ENCODE measurements at places on chromosomes 6 and 20.

GRCh38 chr6:47391675-47392074, 82.0 kb upstream of the TNFRSF21 start:
- DNase-seq = no peak

DNA sequence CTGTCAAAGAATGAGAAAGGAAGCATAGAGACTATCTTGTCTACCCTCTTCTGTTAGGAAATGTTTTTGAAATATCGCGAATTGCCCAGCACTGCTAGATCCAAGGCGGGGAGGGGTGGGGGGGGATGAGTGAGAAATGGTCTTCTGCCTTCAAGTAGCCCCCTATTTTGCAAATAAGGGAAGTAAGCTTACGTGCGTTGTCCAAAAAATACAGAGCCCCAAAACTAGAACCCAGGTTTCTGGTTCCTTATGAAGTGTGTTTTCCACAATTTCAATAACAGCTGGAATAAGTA, 923 bp upstream of the ILRUN start:
- no peak for DNase-seq

DNA sequence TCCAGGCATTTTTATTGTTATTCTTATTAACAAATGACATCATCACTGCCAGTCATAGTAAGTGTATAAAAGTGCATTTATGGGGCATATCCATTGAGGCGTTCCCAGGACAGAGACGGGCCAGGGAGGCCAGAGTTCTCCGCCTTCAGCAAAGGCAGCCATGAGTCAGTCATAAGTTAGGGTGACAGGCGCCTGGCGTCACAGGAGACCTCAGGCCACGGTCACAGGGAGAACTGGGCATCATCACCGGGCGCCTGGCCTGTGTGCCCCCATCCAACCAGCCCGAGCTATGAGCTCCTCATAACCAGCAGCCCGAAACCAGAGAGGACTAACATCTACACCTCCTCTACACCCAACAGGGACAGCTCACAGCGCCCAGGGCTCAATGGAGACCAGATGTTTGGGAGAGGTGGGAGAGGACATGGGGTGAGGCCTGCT, 259.2 kb downstream of the DLL1 start:
- DNase-seq = no peak

DNA sequence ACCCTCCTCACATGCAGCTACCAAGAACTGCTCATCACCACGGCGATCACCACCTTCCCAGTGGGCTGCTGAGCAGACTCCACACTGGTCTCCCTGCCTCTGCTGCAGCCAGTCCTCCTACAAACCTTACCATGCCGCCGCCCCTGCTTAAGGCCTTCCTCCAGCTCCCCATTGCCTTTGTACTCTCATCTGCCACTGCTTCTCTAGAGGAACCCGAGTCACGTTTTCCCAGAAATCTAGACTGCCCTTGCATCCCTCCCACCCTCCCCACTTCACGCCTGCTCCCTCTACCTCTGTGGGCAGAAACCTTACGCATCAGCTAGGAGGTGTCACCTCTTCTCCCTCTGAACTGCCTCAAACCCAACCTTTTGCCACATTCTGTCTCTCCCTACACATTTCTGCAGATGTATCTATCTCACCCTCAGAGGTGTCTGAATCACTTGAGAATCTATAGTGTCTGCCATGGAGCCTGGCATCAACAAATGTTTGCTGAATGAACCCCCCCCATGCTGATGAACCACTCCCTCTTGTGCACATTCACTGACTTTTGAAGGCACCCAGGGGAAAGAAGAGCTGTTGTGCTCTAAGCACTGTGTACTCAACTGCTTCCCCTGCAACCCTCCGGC, 4.3 kb downstream of the E2F1 start:
- DNase-seq = no peak

GRCh38 chr6:3176562-3177355, 19.4 kb upstream of the TUBB2A start:
- DNase-seq = peak; percentile 76

- DNase-seq = no peak
Measured at GRCh38 chr20:50692552-50692933, 1.2 kb upstream of the RIPOR3 start.

- peak; percentile 97 for DNase-seq
Measured at GRCh38 chr20:5657190-5657875, 92.9 kb upstream of the SHLD1 start.

DNA sequence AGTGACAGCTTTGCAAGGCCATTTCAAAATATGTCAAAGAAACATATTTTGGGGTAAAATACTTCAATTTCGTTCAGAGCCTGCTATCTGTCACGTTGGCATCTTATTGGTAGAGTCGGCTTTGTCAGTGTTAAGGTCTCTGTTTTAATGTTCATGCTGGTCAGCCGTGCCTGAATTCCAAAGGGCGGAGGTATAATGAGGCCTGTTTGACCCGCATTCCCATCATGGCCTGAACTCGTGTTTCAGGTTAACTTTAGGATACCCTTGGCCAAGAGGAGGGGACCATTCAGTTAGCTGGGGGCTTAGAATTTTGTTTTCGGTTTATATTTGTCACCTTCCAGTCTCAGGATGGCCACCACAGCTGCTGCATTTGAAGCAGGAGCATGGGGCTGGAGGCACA, 236.4 kb downstream of the NFATC2 start:
- no peak for DNase-seq

GRCh38 chr6:135084001-135084915, 29.6 kb upstream of the HBS1L start:
- DNase-seq = peak; percentile 68

- DNase-seq = no peak
Measured at GRCh38 chr6:150783813-150784212, 81.7 kb upstream of the MTHFD1L start.

- peak; percentile 30 for DNase-seq
Measured at GRCh38 chr6:29967379-29968010, 25.2 kb downstream of the HLA-A start.

DNA sequence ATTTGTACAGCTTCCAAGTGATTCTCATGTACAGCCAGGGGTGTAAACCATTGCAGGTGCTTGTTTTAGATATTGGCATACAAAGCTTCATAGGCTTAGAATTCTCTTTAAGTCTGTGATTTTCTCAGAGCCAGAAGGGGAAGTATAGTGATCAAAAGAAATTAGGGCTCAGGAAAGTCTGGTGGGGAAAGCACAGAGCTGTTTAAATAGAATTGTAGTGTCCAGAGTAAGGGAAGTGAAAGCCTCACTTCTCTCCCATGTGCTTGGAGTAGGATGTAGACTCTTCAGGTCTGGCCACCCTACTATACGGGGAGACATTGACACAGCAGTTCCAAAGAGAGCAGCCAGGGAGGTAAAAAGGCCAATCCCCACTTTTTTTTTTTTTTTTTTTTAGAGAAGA, 10.4 kb downstream of the GCNT2 start:
- peak; percentile 24 for DNase-seq

GRCh38 chr6:53943395-53943794, 148.6 kb downstream of the LRRC1 start:
- DNase-seq = no peak

- DNase-seq = peak; percentile 72
Measured at GRCh38 chr6:131519670-131520436, 53.2 kb upstream of the ARG1 start.

DNA sequence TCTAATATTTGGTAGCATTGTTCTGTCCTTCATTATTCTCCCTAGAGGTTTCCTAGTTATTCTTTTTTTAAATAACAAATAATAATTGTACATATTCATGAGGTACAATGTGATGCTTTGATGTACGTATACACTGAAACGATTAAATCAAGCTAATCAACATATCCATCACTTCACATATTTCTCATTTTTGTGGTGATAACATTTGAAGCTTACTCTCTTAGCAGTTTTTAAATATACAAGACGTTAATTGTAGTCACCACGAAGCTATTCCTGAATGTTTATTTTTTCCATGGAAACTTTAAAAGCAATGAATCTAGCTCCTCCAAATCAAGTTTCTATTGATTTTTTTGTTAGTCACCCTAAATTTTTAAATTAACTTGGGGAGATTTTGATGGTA, 116.5 kb upstream of the PRND start:
- no peak for DNase-seq
